ENCODE measurements at places on chromosomes 16 and 17.

DNA sequence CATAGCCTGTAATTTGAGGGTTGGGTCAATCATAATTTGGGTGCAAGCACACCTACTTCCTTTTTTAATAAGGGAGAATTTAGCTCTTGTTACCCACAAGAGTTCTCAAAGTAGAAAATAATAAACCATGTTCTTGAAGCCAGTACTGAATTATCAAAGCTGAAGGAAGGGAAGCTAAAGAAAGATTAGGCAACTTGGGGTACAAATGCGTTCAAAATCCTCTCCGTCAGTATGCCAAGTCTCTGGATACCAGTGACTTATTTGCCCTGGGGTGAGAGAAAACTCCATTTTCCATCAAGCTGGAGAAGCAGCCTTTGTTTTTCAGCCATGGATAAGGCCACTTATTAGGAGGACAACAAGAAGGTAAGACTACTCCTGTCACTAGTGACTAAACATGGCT is 23.5 kb upstream of the DHRS13 start:
- DNase-seq = no peak

DNA sequence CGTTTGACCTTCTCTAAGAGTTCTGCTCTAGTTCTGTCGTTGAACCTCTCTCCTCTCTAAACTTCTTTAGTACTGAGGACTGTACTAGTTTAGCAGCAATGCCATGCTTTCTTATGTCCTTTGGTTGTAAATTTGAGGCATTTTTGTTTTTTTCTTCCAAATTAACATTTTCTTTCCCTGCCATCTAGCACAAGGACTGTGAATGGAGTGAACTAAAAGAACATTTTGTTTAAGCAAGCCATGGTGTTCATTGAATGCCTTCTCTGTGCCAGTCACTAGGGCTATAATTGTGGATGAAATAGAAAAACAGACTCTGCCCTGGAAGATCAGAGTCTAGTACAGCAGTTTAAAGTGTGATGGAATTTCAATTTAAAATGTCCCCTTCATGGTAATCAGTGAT is 137.9 kb downstream of the FTO start:
- DNase-seq = no peak

DNA sequence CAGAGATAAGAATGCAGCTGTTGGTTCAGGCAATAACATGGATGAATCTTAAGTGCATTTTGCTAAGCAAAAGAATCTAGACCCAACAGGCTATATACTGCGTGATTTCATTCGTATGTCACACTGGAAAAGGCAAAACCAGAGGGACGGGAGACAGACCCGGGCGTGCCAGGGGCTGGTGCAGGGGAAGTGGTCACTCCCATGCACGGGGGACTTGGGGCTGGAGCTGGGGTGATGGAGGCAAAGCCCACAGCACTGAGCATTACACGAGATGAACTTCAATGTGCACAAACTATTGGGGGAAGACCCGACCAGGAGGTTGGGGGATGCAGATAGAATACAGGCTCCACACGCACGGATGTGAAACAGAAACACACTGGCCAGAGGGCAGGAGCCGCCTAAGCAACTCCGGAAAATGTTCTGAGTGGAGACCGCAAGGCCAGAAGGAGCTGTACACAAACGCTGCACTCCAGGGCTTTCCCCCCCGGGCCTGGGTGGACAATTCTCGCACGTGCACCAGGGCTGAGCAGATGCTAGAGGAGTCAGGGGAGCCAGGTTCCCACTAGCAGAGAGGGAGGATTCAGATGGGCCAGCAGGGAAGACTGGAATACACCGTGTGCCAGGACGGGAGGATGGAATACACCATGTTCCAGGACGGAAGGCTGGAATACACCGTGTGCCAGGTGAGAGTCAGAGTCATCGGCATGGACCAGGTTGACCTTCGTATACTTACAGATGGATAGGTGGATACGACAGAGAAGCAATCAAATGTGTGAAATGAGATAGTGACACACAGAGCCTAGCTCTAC is 11.3 kb downstream of the LMF1 start:
- DNase-seq = no peak

- no peak for DNase-seq
Observed at GRCh38 chr17:50350733-50351132, 4.8 kb downstream of the XYLT2 start.

Measured in stimulated activated CD8-positive, alpha-beta memory T cell treated with anti-CD3 and anti-CD28 coated beads, Interleukin-4, amount 100 ng/mL, for 1 hour (primary cell).